ENCODE measurements at places on chromosomes 3 and 15.

- DNase-seq: no peak
Measured at GRCh38 chr3:172249039-172249438, 199.2 kb downstream of the GHSR start.

- peak; percentile 29 for DNase-seq
Measured at GRCh38 chr15:98428253-98428989, 219.9 kb upstream of the IGF1R start.

DNA sequence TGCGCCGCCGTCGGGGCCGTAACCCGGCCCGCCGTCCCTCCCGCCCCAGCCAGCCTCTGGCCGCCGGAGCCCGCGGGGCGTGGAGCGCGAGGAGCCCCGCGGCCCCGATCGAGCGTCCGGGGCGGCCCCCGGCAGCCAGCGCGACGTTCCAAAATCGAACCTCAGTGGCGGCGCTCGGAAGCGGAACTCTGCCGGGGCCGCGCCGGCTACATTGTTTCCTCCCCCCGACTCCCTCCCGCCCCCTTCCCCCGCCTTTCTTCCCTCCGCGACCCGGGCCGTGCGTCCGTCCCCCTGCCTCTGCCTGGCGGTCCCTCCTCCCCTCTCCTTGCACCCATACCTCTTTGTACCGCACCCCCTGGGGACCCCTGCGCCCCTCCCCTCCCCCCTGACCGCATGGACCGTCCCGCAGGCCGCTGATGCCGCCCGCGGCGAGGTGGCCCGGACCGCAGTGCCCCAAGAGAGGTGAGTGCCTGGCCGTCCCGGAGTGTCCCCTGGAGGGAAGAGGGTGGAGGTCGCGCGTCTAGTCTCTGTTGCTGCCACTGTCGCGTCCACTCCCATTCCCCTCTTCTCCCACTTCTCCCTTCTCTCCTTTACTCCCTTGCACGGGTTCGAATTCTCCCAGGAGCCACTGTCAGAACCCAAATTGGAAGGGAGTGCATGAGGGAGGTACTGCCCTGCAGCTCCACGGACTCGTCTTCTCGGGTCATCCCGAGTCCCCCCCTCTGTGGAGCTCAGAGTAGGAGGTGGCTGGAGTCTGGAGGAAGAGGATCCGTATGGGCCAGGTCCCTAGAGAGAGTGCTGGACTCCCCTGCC is 585 bp downstream of the CSK start:
- no peak for DNase-seq

GRCh38 chr3:127053979-127054378 is 71.1 kb downstream of the PLXNA1 start:
- no peak for DNase-seq

- DNase-seq: no peak
Measured at GRCh38 chr3:79885407-79885806, 117.6 kb upstream of the ROBO1 start.

GRCh38 chr3:186368717-186369116 is 6.7 kb upstream of the DGKG start:
- no peak for DNase-seq

DNA sequence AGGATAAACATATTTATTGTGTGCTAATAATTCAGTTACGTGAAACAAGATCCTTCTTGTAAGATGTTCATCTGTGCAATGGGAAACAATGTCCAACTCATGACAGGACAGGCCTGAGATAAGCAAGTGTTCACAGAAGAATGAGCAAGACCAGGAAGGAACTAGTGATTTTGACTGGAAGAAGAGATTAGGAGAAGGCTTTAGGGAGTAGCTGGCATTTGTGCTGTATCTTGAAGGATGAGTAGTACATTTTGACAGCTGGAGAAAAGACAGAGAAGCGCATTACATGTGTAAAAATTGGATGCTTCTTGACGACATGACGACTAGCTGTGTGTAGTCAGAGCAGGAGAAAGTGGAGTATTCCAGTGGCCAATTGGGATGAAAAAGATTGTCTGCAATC is 48.4 kb downstream of the GBE1 start:
- no peak for DNase-seq

DNA sequence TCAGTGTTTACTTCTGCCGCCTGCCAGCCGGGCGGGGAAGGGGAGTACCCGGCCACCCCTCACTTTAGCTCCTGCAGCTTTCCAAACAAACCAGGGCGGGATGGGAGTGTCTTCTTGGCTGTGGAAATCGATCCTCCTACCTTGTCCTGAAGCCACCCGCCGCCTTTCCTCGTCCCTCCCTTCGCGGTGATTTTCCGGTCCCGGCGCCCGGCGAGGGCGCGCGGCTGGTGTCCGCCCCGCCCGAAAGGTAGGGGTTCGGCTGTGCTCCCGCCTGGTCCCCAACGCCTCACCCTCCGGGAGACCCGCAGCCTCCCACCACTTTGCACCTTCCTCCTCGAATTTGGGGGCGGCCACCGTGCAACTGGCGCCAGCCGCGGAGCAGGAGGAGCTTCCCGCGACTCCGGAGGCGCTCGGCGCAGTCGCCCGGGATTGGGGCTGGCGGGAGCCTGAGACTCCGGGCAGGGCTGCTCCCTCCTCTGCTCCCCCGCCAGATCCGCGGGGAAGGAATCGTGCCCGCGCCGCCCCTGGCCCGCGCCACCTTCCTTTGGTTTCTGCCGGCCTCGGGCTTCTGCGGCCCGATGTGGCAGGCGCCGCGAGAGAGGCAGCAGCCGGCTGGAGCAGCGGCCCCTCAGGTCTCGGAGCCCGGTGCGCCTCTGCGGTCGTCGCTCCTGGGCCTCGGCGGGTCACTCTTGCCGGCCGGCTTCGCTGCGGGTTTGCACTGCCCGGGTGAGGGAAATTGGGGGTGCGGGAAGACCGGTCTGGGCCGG is 30.7 kb upstream of the ST3GAL6 start:
- no peak for DNase-seq

DNA sequence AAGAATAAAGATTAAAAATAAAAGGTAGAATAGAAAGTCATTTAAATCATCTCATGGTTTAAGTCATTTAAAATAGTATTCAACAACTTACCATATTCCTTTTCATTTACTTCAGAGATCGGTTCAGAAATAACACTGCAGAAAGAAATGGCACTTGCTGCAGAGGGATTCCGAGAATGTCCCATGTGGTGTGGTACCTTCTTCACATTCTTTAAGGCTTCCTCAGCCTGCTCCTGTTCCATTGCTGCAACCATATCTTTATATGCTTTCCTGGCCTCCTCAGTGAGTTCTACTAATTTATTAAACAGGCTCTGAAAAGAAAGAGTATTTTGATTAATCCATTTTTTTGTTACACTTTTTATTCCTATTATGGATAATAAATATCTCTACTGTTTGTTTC is 32.6 kb upstream of the SHC4 start:
- DNase-seq: no peak

- DNase-seq: no peak
Measured at GRCh38 chr15:38053205-38053604, 118.8 kb downstream of the TMCO5A start.

DNA sequence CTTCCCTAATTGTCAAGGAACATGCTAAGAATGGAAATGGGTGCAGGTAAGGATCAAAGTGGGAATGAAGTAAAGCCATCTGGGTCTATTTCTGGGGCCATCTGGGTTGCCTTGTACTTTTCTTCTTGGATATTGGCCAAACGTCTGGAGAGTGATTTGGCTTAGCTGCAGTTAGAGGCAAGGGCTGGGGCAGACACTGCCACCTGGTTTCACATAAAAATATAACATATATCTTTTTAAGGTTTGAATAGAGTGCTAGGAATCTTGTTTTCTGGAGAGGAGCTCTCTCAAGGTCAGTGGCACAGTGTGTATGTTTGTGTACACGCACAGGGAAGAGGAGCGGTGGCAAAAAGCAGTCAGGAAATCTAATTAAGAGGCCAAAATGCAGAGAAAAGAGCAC is 24.7 kb upstream of the EOMES start:
- no peak for DNase-seq

DNA sequence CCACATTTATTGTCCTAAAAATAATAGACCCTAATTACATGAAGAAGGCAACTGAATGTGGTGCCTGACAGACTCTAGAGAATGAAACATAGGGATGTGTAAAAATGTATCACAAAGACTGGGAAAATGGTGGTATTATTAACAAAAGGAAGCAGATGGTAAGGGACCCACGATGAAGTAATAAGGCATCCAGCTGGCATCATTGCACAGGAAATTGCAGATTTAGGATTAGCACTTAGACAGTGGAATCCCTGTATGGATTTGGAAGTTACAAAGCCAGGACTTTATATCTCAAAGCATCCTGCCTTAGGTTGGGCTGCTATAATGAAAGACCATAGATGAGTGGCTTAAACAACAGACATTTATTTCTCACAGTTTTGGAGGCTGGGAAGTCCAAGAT is 104.3 kb downstream of the PPM1L start:
- DNase-seq: no peak

- DNase-seq: no peak
Measured at GRCh38 chr3:164604687-164605086, 473.6 kb downstream of the SI start.

GRCh38 chr15:47209591-47209990 is 507.7 kb upstream of the SEMA6D start:
- no peak for DNase-seq

DNA sequence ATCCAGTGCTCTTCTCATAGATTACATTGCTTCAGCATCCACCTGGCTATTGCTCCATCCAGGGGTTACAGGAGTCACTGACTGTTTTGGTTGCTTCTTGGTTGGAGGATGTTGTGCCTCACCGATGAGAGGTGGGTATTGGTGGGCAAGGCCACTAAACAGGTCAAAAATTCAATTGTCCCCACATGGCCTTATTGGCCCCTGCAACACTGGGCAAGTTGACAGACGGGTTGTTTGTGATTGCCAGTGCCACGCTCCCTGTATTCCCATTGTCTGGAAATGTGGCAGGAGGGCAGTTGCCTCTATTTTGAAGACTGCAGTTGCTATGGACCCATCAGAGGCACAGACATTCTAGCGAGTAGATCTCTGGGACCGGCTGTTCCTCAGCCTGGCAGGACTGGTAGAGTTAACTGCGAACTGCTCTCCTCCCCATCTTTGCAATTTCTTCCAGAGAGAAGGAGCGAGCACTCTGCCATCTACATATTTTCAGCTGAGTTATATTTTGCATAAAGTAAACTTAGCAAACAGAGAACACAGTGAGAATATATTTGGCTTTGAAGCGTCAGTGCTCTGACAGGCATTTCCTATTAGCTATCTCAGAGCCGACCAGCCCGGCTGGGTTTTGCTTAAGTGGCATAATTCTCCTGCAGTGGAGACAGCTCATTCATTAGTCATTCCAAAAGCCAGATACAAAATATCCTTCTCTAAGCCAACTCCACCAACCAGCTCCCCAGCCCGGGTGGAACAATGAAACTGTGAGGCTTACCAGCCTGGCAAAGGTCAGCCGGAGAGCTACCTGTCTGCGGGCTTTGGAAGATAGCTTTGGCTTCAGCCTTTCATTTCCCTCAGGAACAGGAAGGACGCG is 26.0 kb upstream of the MAGEF1 start:
- no peak for DNase-seq

- no peak for DNase-seq
Measured at GRCh38 chr3:111936967-111937366, 41.9 kb upstream of the ABHD10 start.

DNA sequence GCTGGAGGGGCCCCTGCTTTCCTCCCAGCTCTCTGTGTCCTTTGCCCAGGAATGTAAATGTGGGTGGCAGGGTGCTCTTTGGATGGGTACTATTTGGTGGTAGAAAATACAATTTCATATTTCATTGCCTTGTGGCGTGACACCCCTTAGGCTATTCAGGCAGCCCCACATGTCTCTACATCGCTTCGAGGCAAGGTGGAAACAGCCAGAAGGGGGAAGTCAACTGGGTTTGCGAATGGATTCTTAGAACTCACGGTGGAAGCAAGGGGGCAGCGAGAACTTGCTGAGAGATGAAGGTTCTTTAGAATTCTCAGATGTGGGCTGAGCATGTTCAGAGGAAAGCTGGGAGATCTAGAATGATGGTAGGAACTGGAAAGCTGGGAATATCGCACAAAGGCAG is 25.3 kb downstream of the PLA2G4D start:
- no peak for DNase-seq

GRCh38 chr3:61520966-61521628 is 40.3 kb upstream of the PTPRG start:
- no peak for DNase-seq

DNA sequence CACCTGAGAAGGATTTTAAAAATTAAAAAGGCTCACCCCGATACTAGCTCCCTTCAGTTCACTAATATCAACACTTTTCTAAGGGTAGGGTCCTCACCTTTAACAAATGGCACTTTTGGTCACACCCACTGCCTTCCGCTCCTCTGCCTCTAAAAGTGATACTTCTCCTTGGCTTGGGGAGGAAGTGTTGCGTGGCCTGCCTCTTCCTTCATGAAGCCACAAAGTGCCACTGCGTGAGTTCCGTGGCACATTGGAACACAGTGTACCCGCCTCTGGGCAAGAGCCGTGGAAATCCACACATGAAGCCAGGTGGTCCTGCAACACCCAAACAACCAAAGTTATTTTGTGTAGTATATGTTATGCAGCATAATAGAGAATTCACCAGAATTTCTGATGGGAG is 3.9 kb downstream of the B4GALT4 start:
- no peak for DNase-seq

- DNase-seq: no peak
Measured at GRCh38 chr3:174810254-174810653, 48.9 kb upstream of the NAALADL2 start.

DNA sequence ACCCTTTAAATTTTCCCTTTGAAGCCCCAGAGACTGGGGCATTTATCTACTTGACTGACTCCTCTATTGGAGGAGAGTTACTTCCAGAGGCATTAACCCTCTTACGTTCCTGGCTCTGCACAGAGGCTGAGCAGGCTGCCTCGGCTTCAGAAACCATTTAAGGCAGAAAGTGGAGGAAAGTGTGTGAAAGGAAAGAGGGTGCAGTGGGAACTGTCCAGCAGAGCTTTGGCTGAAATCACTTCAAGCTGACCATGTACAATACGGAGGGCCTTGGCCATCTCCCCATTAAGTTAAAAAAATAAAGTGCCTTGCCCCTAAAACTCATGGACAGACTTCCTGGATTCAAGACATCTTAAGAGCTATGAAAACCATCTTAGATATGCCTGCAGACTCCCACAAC is 238.7 kb downstream of the SV2B start:
- no peak for DNase-seq

- DNase-seq: no peak
Measured at GRCh38 chr15:65518633-65519285, 1.3 kb upstream of the DPP8 start.

- no peak for DNase-seq
Measured at GRCh38 chr3:141275032-141275422, 43.4 kb downstream of the PXYLP1 start.

DNA sequence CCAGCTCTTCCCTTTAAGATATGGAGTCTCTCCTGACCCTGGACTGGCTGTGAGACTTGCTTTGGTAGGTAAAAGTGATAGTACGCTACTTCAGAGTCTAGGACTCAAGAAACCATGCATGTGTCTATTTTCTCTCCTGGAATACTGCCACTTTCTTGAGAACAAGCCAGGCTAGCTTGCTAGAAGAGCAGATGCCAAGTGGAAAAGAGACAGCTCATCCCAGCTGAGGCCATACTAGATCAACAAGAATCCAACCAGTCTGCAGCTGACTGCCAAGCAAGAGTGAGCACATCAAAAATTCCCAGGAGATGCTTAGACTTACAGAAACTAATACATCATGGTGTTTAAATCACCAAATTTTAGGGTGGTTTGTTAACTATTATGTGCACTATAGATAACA is 208.3 kb upstream of the RBMS3 start:
- DNase-seq: no peak

Measured in activated naive CD8-positive, alpha-beta T cell treated with anti-CD3 and anti-CD28 coated beads, Interleukin-2, amount 50 U/mL, for 16 hours (primary cell).